ENCODE measurements at places on chromosomes 12 and 14.

GRCh38 chr14:23881282-23881681 lies 72.3 kb upstream of the DHRS4 start:
- no peak for DNase-seq

DNA sequence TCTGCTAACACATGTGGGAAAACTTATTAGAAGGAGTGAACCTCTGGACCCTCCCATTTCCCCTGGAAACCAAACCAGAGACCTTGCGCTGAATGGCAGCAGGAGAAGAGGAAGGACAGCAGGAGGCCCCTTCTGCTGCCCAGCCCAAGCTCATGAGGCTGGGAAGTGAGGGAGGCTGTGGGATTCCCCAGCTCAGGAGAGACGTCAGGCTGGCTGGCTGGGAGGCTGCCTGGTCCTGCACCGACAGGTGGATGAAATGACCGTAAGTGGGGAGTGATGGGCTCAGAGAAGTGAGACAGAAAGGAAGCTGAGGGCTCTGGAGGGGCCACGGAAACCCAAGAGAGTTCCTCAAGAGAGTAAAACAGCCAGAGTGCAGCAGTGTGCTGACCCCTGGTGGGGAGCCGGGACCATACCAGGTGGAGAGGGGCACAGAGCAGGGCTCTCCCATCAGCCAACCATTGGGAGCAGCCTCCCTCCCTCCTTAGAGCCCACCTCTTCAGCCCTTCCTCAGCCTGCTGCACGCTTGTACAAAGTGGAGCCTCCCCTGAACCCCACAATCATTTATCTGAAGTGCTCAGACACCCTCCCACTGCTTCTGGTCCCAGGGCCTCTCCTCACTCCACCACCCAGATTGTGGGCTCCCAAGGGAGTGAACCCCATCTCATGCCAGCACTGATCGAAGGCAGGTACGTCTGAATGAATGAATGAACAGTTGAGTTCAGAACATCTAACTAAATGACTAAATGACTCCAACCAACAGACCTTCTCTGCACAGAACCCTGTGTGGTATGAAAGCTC lies 14.0 kb downstream of the TAMALIN start:
- DNase-seq = peak; percentile 43

DNA sequence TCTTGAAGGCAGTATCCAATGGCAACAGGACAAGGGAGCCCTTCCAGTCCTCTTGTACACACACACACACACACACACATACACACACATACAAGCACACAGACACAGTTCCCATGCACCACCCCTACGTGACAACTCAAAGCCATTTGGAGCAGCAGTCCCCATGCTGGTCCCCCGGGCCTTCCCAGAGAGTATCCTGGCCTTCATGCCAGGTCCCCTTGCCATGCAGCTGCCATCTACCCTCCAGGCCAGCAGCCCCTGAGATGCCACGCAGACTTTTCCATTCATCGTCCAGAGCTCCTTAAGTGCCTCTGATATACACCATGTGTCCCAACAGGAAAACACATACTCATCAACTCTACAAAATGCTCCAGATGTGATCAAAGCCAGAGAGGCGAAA lies 159.5 kb downstream of the ANO2 start:
- no peak for DNase-seq

DNA sequence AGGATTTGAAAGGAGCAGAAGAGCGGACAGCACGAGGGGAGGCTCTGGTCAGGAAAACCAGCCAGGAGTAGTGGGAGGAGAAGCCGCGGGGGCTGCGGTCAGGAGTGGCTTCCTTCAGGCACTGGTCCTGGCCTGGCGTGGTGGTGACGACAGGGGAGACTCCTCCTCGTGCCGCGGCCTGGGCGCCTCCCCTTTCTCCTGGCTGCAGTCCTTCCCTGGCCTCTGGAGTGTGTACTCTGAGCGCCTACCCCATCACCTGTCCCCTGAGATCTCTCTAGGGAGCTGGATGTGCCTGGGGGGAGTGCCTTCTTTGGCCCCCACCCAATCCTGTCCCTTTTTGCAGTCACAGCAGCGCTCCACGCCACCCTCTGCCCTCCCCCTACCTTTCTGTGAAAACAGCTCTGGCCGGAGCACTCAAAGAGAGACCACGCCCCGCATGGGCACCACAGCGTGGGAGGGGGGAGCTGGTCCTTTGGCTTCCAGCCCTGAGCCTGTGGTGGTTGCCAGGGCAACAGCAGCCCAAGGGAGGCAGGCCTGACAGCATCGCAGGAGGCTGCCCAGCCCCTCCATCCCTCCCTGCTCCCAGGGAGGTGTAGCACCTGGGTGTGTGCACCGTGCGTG lies 125.9 kb downstream of the CALM1 start:
- DNase-seq = peak; percentile 96

DNA sequence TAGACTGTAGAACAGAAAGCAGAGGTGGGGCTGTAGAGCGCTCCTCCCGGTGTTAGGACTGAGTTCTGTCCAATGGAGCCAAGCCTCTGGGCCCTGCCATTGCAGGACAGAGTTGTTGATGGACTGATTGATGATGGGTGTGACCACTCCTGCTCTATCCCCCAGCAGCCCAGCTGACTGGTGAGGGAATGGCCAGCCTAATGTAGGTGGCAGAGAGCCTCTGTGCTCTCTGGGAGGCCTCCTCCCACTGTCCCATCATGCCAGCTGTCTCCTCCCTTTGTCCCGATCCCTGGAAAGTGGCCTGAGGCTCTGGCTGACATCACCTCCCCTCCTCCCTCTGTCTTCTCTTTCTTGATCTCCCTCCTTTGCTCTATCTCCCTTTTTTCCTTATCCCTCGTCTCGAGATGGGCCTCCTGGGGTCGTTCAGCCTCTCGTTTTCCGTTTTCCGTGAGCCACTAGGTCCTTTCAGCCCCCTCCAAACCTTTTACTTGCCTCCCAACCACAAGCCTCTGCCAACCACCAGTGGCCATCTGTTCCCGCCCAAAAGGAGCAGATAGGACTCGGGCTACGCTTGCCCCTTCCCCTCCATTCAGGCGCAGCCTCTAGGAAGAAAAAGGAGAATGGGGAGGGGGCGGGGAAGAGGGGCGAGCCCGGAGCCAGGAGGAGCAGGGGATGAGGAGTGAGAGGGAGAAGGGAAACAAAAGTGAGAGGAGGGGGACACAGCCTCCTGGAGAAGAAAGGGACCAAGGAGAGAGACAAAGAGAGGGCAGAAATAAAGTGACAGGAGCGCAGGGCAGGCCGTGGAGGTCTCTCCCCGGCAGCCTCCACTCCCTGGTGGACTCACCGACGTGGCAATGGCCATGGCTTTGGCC lies 572 bp downstream of the EFS start:
- no peak for DNase-seq

DNA sequence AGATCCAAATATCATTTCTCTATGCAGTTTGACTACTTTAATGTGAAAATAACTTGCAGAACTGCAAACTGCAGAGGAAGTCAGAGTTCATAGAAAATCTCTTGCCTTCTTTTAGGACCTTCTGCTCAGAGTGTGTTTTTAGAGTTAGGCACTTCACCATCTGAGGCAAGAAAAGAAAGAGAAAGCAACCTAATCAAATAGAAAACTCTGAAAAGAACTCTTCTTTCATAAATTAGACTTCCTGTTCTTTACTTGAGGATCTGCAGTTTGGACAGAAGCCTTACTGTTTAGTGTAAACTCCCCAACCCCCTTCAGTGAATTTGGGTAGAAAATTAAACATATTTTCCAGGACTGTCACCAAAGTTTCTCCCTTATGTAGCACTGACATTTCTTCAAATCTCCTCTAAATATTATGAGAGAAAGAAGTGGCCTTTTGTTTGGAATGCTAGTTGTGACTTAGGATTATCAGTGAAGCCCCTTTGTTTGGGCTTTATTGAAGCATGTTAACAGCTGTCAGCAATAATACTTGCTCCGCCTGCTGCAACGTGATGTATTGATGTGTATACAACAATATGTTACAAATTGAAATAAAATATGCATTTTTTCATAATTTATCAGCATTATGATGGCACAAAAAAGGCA lies 99.5 kb downstream of the PDZRN4 start:
- no peak for DNase-seq

DNA sequence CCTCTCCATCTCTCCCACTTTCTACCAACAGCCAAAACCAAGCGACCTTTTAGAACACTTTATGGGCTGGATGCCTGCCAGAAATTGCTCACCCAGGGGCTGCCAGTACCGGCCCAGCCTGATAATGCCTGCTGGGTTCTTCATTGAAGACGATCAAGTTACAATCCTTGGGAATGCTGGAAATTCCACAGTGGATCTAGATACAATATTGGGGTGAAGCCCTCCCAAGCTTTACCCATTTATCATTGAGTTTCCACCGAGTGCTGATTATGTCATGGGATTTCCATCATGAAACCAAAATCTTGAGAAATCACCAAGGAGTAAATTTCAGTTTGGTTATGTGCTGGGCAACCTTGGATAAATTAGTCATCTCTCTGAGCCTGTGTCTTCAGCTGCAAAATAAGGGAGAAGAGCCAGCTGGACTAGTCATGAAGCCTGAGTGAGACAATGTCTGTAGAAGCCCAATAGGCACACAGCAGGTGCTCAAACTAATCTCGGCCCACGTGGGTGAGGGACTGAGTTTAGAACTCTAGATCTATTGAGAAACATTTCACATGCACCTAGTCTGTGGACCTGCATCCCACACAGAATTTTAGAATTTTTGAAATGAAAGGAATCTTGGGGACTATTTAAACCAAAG lies 75.5 kb upstream of the CLMN start:
- no peak for DNase-seq

DNA sequence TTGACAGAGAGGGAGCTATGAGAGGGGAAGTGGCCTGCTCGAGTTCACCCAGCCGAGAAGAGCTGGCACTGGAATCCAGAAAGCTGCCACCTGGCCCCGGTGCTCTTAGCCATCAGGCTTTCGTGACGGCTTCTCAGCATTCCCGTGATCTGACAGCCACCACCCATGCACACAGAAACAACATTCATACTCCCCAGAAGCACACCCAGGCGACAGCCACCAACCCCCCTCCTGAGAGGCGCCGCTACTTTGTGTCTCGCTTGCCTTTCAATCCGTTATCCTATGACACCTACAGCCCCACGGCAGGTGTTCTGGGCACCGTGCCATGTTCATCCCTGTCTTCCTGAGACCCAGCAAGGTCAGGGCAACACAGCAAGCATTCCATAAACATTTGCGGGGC lies 31.4 kb downstream of the PSMC1 start:
- DNase-seq = peak; percentile 46

DNA sequence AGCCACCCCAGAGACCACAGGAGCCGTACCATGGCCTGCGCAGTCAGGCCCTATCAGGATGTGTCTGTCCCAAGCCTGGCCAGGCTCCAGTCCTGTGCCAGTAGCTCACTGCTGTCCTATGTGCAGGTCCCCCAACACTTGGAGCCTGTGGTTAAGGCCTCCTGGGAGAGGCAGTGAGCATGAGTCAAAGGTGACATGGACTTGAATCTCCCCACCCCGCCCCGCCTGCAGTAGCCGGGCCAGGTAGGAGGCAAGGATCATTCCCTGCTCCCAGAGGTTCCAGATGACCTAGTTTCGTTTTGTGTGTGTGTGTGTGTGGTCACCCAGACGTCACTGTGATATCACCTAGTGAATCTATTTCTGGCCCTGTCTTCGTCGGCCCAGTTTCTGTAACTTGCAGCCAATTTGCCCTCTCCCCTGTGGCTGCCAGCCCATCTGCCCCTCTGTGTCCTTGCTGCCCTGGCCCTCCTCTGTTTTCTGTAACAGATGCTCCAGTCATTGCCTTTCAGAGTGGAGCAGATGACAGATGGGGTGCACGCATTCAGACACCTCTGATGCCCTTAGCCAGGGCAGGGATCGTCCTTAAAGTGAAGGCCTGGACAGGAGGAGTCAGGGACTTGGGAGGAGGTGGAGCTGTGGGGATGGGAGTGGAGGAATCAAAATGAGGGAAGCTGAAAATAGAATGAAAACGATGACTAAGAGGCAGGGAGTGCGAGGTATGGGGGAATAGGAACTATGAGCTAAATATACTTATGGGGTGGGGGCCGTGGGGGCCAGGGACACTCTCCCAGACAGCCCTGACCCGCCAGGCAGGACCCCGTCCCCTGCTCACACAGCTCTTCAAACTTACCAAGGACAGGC lies 37.4 kb downstream of the SLC6A12 start:
- DNase-seq = no peak

- no peak for DNase-seq
Measured at GRCh38 chr12:72037006-72037795, 98.6 kb downstream of the TPH2 start.

- DNase-seq = no peak
Measured at GRCh38 chr12:33267641-33268040, 172.0 kb downstream of the SYT10 start.

DNA sequence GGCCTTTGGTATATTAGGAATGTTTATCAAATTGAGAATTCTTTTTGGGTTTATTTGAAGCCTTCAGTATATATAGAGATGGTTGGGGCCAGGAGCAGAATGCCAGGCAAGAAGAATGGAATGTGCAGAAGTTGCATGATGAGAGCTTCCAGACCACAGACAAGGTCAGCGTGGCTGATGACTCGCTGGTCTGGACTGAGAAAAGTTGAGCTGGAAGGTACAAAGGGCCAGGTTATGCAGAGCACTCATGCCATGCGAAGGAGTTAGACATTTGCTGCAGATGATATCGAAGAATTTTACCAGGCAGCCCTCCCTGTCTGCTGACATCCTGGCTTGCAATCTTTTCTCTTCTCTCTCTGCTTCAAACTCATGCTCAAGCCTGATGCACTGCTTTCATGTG lies 196.2 kb upstream of the ARHGAP5 start:
- no peak for DNase-seq

DNA sequence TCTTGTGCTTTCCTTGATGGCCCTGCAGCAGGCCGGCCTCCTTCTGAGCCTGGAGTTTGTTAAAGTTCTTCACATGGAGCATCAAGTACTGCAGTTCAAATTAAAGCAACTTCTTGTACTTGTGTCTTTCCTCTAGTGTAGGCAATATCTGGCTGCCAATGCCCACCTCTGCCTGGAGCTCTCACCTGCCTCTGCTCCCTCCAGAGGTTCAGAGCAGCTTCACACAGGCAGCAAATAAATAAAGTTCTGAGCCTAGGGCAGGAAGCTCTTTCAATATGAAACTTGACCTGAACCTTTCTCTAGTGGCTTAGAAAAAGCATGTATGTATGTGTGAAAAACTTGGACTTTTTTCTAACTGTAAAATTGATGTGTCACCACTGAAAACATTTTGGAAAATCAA lies 65.9 kb downstream of the ITPR2 start:
- no peak for DNase-seq

DNA sequence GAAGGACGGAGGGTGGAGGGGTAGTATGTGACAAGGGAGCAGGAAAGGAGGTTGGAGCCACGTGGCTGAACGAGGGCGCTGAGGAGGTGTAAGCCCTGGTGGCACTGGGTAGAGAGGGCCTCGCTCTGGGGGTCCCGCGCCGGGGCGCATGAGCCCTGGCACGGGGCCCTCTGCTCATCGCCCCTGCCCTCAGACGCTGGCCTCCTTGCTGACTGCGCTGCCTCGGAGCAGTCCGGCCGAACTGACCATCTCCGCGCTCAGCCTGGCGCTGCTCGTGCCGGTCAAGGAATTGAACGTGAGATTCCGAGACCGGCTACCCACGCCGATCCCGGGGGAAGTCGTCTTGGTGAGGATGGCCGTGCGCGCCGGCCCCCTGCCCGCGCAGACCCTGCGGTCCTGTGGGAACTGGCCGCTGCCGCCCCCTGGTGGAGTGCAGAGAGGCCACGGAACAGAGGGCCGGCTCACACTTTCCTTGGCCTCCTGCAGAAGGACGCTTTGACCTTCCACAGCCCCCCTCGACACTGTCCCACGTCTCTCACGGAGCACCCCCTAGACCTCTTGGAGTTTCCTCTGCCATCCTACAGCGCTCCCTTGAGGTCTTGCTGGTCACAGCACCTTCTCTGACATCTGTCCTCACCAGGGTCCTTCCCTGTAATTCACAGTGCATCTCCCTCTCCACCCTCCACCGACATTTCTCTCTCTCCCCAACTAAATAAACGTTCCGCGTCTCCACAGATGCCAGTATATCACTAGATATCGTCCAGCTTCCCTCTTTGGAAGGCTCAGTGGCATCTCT lies 10.5 kb downstream of the ARHGEF25 start:
- peak; percentile 17 for DNase-seq

GRCh38 chr14:60276347-60276746 lies 27.3 kb downstream of the PPM1A start:
- no peak for DNase-seq
